Type B pancreatic cell (in vitro differentiated cells): ENCODE measurements at places on chromosomes 6 and 20. TPM values are rescaled to one million over a fixed set of nuclear protein-coding genes. Genes with fewer than 3 reads are reported as not detected.

GRCh38 chr6:11683871-11684270 lies 94.7 kb downstream of the ADTRP start:
- no peak for DNase-seq

The OPN5 gene
- total RNA-seq, result 4.6 TPM in 1 of 2 replicates, not detected in the other

GRCh38 chr6:25065666-25066065 lies 129.9 kb upstream of the RIPOR2 start:
- DNase-seq, result no peak

The R3HDML gene
- total RNA-seq, result not detected in 2 replicates

- no peak for DNase-seq
Measured at GRCh38 chr6:56364431-56364826, 117.0 kb upstream of the COL21A1 start.
